ENCODE measurements at places on chromosomes 7 and 10.

DNA sequence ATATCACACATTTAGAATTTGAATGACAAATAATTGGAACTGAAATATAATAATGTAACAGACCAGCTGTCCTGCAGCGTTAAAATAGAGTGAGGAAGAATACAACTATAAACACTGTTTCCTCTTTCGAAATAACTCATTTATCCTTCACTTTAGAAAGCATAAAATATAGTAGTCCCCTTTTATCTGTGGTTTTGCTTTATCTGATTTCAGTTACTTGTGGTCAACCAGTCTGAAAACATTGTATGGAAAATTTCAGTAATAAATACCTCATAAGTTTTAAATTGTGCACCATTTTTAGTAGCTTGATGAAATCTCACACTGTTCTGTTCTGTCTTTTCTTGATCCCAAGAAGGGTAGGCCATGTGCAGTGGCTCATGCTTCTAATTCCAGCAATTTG lies 31.7 kb downstream of the POLR1F start:
- DNase-seq: no peak

DNA sequence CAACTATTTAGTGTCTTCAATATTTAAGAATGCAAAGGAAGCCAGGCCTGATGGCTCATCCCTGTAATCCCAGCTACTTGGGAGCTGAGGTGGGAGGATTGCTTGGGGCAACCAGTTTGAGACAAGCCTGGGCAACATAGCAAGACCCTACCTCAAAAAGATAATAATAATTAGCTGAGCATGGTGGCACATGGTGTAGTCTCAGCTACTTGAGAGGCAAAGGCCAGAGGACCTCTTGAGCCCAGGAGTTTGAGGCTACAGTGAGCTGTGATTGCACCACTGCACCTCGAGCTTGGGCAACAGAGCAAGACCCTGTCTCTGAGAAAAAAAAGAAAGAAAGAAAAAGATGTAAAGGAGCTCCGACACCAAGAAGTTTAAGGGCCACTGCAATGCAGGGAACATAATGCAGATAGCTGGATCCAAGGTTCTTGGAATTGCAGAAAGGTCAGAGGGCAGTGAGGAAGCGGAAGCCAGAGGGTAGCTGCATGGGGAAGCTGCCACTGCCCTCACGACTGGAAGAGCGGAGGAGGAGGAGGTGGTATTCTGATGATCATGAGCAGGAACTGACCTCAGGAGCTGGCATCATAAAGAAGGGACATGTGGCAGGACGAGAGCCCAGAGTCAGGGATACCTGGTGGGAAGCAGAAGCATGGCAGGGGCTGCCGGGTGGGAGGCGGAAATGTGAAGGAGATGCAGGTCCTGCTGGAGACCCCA lies 60.2 kb upstream of the PODXL start:
- DNase-seq: no peak

- no peak for DNase-seq
Observed at GRCh38 chr10:84178160-84178609, 4.6 kb downstream of the GPR15LG start.

DNA sequence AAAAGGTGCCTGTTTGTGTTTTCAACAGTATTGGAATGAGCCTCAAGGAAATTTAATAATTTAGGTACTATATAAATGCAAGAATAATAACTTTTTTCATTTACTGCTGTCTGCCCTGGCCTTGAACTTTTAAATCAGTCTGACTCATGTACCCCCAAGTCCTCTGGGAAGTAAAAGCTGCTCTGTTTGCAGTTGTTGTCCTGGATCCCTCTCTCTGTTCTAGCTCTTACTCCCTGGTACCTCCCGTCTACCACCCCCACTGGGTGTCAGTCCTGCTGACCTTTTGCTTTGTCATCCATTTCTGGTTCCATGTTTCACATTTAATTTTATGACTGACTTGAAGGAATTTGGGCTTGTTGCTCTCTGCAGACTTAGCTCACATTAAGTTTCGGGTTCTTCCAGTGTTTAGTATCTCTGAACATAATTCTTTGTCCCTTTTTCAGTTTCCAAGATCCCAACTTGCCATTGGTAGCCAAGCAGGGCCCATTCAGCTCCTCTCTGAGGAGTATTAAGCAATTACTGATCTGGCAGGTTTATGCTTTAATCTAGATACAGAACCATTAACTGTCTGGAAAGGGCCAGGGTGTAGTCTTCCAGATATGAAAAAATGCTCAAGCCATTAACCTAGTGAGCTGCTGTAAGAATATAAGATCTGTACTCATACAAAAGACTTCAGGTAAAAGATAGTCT lies 208.7 kb upstream of the FAM3C start:
- DNase-seq: no peak
